ENCODE measurements at places on chromosomes 1 and 21.

- no peak for DNase-seq
Observed at GRCh38 chr1:15577691-15578090, 7.2 kb downstream of the AGMAT start.

DNA sequence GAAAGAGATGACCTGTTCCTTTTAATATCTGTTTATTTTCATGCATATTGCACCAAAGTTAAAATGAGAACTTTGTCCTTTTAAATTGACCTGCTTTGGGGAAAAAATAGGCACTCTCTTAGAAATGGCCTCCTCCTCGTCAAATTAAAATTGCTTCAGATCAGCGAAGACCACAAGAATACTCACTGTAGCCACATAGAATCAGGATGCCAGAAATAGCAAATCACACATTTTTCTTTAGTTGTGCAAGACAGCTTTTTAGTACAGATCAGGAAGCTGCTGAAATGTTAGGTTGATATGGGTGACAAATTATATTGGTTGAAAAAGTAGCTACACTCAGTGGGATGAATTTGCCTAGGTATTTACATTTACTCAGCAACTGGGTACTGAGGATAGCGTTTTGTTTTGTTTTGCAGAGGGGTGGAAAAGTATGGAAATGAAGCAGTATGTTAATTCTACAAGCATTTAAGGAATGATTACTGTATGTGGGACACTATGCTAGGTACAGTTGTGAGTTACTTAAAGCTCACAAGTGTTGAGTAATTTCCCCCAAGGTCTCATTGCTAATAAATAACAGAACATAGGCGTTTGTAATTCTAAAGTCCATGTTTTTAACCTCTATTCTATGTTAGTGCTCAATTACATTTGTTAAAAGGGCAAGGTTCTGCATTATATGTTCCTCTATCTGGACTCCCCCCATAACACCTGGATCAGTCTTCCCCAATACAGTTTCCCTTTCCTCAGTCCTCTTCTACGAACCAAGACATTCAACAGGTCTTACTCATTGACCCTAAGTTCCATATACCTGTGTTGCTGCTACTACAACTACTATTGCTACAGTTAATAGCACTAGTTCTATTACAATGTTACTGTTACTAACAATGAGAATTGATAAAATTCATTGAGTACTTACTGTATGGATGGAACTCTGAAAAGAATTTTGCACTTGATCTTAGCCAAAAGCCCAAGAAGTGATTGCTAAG lies 99.4 kb upstream of the S1PR1 start:
- DNase-seq = no peak

- no peak for DNase-seq
Observed at GRCh38 chr21:41647806-41648561, 118.9 kb downstream of the RIPK4 start.

- no peak for DNase-seq
Observed at GRCh38 chr1:168243636-168244212, 17.9 kb downstream of the SFT2D2 start.

- no peak for DNase-seq
Observed at GRCh38 chr1:218364028-218364710, 19.0 kb downstream of the TGFB2 start.

GRCh38 chr21:27083144-27083543 lies 116.3 kb upstream of the ADAMTS5 start:
- DNase-seq = no peak

GRCh38 chr1:202848191-202848542 lies 37.4 kb downstream of the PCAT6 start:
- no peak for DNase-seq

Measured in stimulated activated CD8-positive, alpha-beta memory T cell treated with anti-CD3 and anti-CD28 coated beads, Interleukin-2, amount 100 ng/mL, for 1 hour (primary cell).